ENCODE measurements at places on chromosomes 5 and 9.

GRCh38 chr9:6215562-6215961, at the start of gene IL33:
IL33 (plus strand) TSS chr9:6215807; CDS start chr9:6241695, 25,888 bp downstream.
- DNase-seq = no peak
- no peaks in the 10 kb centered on the region for H3K27me3 ChIP-seq
- H3K27ac ChIP-seq = no peak within 1 kb of the TSS
- no peaks in the 10 kb centered on the region for H3K36me3 ChIP-seq
- no peaks in the 10 kb centered on the region for H3K4me1 ChIP-seq
- no peak within 1 kb of the TSS for H3K4me3 ChIP-seq

GRCh38 chr9:1051210-1051583, 1.0 kb downstream of the DMRT2 start:
- no peaks in the 10 kb centered on the region for H3K36me3 ChIP-seq
- H3K4me1 ChIP-seq = no peaks in the 10 kb centered on the region
- no peak overlapping the region for H3K4me3 ChIP-seq
- no peak overlapping the region for H3K27ac ChIP-seq
- no peak for DNase-seq

DNA sequence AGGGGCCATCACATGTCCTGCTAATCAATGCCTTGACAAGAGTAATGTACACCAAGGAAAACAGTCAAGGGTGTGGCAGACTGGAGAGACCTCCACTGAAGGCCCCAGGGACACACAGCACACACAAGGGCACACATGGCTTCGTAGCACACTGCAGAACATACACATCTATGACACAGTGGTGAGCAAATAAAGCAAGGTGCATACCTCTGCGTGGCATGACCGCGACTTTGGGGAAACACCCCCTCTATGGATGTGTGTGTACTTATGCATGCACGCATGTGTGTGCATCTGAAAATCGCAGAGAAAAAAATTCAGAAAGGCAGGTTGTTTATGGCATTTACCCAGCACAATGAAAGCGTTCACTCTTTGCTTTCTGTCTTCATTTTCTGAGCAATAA, 20.5 kb downstream of the SEMA4D start:
- no peaks in the 10 kb centered on the region for H3K27me3 ChIP-seq
- no peak for DNase-seq
- no peak overlapping the region for H3K4me3 ChIP-seq
- H3K36me3 ChIP-seq = no peaks in the 10 kb centered on the region
- no peak overlapping the region for H3K27ac ChIP-seq

DNA sequence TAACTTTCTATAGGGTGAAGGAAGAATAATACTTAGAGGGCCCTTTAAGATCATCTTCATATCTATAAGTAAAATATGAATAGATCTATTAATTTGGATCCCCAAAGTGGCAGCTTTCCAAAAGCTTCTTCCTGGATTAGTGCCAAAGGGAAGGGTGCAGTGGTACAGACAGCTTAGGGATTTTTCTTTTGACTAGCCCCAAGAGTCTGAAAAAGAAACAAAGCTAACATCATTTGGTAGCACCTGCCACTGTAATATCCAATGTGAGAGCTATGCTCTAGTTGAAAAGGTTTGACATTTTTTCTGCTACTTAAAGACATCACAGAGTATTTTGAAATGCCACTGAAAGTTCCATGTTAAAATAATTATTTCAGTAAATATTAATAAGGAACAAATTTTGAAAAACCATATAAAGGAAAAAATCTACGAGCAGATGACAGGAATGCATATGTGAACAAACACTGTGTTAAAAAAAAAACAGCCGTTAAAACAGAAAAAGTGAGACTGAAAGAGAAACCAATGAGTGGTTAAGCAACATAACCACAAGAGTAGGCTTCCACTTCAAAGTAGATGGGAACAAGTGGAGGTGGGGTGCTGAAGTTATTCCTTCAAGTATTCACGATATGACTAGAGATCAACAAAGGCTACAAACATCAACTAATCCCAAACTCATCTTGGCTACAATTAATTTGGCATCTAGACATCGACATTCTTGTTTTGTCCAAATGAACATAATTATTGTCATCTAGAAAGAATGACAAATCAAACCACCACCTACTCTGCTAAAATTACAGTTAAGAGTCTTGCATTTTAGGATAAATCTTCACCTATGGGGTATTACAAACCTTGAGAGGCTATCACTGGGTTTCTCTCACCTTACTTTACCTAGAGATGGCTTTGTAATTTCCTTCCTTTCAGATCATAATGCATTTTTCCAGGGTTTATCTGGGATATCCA, 137.5 kb downstream of the CPLANE1 start:
- H3K4me1 ChIP-seq = no peaks in the 10 kb centered on the region
- H3K36me3 ChIP-seq = no peaks in the 10 kb centered on the region
- no peaks in the 10 kb centered on the region for H3K27me3 ChIP-seq
- H3K4me3 ChIP-seq = no peak overlapping the region
- no peak for DNase-seq
- H3K27ac ChIP-seq = no peak overlapping the region

Data from HCT116 (cell line).